RCC 7860 (cell line): ENCODE measurements at places on chromosomes 3 and 15.
A peak's percentile ranks its signal among the peaks of the same experiment; 100 is the strongest.

DNA sequence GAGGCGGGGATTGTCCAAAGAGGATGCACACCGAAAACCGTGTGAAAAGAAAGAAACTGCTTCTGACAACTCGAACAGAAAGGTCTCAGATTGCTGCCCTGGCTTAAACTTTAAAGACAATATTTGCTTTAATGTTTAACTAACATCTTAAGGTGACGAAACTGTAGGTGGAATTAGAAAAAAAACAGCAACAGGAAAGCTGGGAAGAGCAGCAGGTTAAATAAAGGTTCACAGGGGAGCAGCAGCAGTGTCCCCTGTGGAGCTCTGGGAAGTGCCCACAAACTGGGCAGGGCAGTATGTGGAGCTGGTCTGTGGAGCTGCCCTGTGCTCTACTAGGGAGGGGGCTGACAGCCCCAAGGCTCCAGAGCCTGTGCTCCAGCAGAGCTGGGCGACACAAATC is 25.4 kb downstream of the RUVBL1 start:
- no peak for DNase-seq

DNA sequence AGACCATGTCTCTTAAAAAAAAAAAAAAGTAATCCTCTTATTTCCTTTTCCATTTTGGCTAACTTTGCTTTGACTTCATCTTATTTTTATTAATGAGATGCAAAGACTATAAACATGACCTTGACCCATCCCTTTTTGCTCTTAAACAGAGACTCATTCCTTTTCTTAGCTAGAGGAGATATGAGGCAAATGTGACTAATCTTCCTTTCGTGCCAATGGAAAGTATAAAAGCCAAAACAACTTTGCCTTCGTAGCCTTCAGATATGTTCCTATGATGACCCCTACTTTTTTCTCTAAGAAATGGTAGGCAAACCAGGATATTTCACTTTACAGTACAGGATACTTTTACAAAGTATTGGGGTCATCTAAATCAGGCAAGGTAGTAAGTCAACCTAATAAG is 36.9 kb upstream of the GOLGB1 start:
- DNase-seq, result no peak

- peak; percentile 93 for DNase-seq
These were observed 71.1 kb downstream of the CCNL1 start for GRCh38 chr3:157088601-157089454.

DNA sequence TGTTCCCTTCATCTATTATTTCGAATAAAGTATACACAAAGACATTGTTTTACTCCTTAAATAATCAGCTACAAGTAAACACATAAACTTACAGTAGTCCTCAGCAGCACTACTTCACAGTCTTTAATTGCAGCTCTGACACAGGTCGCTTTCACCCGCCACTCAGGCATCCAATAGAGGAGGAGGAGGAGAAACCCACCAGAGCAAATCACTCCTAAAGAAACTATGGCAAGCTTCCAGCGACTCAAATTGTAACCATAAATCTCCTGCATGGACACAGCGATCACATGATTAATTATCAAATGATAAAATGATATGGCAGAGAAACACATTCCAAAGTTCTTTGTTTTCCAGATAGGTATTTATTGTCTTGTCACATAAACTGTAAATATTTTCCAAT is 26.2 kb downstream of the ATP13A3 start:
- no peak for DNase-seq

GRCh38 chr3:126542340-126543241 is 16.1 kb downstream of the C3orf22 start:
- no peak for DNase-seq

- no peak for DNase-seq
These were observed 84.2 kb downstream of the SEMA6D start for GRCh38 chr15:47801522-47801921.

DNA sequence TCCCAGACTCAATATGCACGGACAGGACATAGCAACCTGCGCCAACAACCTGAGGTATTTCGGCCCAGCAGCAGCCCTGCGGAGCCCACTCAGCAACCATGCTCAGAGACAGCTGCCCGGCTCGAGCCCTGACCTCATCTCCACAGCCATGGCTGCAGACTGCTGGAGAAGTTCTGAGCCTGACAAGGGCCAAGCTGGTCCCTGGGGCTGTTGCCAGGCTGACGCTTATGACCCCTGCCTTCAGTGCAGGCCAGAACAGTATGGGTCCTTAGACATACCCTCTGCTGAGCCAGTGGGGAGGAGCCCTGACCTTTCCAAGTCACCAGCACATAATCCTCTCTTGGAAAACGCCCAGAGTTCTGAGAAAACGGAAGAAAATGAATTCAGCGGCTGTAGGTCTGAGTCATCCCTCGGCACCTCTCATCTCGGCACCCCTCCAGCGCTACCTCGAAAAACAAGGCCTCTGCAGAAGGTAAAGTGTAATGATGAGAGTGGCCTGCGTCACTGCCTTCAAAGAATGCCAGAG is 25.5 kb downstream of the TMEM41A start:
- no peak for DNase-seq
